ENCODE measurements at places on chromosomes 1 and 21.
A peak's percentile ranks its signal among the peaks of the same experiment; 100 is the strongest.

DNA sequence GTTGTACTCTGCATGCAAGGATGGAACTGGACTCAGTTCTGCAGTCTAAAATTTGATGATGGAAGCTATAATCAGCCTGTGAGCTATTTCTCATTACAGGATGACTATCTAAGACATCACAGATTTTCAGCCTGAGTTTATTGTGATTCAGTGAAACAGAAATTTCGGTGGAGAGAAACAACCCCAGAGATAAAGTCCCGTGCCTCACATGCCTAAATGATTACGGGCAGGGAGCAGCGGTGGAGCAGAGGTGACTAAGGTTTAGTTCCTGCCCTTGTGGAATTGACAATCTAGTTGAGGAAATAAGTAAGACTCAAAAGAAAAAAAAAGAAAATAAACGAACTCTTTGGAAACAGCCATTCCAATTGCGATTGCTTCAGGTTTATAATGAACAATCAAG lies 96.9 kb downstream of the GRIK3 start:
- DNase-seq: no peak

- peak; percentile 56 for DNase-seq
These were observed at the start of gene ST6GALNAC5 for GRCh38 chr1:76867342-76868130. Gene ST6GALNAC5 (plus strand): TSS chr1:76867480.

- no peak for DNase-seq
These were observed 10.6 kb downstream of the NASP start for GRCh38 chr1:45594412-45594811.

DNA sequence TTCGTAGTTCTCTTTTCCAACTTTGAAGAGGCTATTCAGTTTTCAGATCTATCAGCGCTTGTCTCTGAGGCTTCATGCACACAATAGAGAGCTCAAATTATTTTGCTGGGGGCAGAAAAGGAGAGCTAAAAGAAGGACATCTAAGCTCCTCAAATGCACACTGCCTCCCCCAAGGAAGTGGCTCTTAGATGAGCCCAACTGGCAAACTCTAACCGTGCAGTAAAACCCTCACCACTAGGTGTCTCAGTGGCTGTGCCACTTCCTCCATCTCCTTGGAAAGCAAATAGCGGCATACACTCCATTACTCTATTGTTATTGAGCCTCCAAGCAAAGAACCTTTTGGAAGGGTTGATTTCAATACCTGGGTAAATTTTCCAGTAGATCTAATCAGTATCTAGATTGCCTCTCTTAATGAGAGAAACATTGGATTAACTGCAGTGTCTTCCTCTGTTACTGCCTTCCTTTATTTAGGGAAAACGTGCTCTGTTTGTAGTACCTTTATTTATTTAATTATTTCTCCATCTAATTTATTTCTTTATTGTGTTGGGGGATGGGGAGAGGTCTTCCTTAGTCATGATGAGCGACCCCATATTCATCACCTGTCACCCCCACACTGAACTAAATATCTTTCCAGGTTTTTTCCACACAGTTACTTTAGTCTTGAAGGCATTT lies 9.2 kb upstream of the SFPQ start:
- peak; percentile 81 for DNase-seq

GRCh38 chr1:61053712-61054600 lies 28.4 kb upstream of the NFIA start:
- DNase-seq: peak; percentile 28

GRCh38 chr1:24898152-24898908 lies 31.7 kb downstream of the RUNX3 start:
- peak; percentile 92 for DNase-seq

GRCh38 chr1:15939181-15940109 lies 36.5 kb downstream of the ZBTB17 start:
- no peak for DNase-seq

DNA sequence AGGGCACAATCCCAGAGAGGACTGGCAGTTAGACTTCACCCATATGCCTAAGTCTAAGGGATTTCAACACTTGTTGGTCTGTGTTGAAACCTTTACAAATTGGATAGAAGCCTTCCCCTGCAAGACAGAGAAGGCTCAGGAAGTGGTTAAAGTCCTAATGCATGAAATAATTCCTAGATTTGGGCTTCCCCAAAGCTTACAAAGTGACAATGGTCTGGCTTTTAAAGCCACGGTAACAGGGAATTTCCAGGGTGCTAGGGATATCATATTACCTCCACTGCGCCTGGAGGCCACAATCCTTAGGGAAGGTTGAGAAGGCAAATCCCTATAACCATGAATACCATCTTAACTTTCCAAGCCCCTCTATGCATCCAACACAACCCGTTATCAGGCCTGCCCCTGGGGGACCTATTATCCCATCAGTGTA lies 3.3 kb upstream of the FMO4 start:
- DNase-seq: no peak

DNA sequence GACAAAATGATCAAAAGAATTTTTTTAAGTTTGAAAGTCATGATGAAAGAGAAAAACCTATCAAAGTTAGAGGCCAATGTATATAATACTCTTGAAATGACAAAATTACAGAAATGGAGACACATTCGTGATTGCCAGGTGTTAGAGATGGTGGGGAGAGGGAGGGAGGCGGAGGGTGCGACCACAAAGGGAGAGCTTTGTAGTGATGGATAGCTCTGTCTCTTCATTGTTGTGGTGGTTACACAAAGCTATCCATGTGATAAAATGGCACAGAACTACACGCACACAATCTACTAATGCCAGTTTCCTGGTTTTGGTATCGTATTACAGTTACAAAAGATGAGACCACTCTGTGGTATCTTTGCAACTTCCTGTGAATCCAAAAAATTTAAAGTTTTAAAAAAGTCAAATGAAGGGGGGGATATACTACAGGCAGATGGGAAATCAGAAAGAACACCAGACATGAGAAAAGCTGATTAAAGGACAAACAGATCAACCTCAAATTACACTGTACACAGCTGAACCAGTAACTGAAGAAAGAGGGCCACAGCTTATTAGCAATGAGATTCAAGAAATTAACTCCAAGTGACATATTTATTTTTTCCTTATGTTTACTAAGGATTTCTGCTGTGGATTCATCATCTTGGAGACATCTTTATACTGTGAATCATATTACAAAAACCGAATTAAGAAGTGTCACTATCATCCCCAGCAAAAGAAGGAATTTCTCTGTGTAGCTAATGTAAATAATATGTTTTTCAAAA lies 199.1 kb downstream of the SLC45A1 start:
- DNase-seq: no peak

DNA sequence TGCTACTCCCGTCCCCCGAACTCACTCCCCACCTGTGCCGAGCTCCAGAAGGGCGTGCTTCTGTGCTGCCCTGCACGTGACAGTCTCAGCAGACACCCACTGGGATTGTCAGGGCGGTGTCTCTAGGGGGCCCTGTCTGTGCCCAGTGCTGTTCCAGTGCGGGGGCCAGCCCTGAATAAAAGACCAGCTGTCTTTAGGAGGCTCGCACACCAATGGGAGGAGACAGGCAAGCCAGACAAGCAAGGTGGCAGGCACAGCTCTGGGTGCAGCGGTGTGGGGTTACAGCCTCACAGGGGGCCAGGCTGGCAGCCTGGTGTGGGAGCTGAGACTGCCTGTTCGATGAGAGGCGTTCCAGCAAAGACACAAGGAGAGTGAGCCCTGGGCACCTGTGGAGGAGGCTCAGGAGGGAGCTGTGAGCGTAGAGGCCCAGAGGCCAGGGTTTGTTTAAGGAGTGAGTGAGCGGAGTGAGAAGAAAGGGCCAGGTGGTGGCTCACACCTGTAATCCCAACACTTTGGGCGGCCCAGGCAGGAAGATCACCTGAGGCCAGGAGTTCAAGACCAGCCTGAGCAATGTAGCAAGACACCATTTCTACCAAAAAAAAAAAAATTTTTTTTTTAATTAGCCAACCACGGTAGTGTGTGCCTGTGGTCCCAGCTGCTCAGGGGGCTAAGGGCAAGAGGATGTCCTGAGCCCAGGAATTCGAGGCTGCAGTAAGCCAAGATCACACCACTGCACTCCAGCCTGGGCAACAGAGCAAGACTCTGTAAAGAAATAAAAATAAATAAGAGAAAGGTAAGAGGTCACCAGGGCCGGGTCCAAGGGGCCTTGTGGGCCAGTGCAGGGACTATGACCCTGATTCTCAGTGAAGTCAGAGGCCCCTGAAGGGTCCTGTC lies 48.2 kb upstream of the ARHGEF16 start:
- no peak for DNase-seq
